Activated naive CD8-positive, alpha-beta T cell treated with anti-CD3 and anti-CD28 coated beads for 36 hours (primary cell): ENCODE measurements at places on chromosomes 7 and 10.

DNA sequence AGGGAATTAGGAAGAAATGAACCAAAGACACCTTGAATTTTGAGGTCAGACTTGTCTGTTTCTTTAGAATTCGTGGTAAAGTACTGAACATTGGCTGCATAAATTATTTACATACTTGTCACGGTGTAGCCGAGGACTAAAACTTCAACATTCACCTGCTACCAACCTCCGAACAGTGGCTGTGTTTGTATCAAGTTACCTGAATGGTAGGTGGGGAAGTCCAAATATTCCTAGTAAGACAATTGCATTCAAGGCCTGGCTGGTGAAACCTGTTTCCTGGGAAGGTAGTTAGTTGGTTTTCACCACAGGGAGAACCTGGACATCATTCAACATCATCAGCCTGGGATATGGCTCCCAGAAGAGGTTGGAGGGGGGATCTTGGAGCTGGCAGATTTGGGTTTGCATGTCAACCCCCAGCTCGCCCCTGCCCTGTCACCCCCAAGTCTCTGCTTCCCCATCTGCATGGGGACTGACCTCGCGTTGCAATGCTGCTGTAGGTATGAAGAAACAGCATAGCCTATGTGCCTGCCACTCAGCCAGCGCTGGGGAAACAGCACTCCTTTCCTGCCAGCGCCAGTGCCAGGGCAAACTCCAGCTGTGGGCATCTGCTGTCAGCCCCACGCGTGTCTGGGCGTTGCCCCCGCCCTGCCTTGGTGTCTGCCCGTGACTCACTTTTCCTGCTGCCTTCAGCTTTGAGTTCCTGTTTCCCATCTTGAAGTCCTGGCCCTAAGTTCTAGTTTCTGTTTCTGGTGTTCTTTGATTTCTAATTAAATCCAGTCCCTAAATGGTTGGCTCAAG lies 12.7 kb upstream of the LARP4B start:
- DNase-seq = peak; percentile 55

- DNase-seq = no peak
Observed at GRCh38 chr10:113917636-113918035, 63.2 kb downstream of the NHLRC2 start.

DNA sequence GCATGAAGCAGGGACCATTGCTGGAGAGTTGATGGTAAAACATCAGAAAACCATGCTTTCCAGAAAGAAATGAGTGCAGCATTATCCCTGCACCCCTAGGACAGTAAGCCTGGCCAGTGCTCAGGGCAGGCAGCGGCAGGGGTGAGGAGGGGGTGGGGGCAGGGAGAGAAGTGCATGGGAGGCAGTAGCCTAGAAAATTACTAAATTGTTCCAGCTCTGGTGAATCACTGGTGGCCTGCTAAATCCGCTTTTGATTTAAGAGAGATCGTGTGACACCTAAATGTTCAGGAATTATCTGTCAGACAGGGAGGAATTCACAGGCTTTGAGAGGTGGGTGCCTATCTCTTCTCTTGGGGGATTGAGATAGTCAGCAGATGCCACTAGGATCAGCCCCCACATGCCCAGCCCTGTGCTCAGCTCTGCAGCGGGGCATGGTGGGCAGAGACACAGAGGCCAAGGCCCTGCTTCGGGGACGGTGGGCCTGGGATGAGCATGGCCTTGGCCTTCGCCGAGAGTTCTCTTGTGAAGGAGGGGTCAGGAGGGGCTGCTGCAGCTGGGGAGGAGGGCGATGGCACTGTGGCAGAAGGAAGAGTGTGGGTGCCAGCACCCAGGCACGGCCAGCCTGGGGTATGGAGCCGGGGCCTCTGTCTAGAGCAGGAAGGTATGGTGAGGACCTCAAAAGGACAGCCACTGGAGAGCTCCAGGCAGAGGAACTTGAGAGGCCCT lies 5.0 kb upstream of the AQP1 start:
- no peak for DNase-seq

- DNase-seq = no peak
Observed at GRCh38 chr7:134332892-134333291, 16.2 kb upstream of the SLC35B4 start.
